ENCODE measurements at places on chromosomes 12 and 14.

DNA sequence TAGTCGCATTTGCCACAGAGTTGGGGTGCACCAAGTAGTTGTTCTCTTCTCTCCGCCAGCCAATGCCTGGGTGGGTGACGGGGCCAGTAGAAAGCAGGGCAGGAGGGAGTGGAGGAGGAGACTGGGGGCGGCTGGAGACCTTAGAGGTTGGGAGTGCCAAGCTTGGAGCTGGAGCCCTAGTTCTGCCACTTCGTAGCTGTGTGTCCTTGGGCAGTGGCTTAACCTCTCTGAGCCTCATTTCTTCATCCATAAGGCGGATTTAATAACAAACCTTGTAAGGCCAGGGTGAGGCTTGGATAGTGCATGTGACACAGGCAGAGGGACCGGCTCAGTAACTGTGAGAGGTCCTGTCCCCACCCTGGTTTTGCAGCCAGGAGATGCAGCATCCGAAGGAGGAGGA lies 81.1 kb upstream of the LHX5 start:
- H3K27ac ChIP-seq, result no peak overlapping the region
- H3K36me3 ChIP-seq, result no peaks in the 10 kb centered on the region
- no peak overlapping the region for H3K4me3 ChIP-seq
- ATAC-seq, result no peak
- peaks cover 21% of the 10 kb centered on the region for H3K27me3 ChIP-seq

DNA sequence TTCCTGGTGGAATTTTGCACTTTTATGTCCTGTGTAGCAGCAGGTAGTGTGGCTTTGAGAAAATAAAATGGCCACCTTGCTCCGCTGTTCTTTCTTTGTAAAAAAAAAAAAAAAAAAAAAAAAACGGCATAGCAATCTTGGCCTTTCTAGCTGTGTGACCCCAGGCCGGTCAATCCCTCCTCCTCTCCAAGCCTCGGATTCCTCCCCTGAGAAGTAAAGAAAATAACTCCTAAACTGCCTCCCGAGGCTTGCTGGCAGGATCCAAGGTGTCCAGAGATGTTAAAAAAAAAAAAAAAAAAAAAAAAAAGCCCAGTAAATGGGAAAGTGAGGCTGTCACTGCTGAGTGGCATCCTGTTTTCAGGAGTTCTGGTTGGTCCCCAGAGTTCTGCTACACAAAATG lies 23.9 kb upstream of the MAP1LC3B2 start:
- H3K27me3 ChIP-seq, result no peaks in the 10 kb centered on the region
- peak overlapping the region; percentile 76 for H3K4me3 ChIP-seq

GRCh38 chr14:79660053-79660939 lies 551.0 kb downstream of the DIO2 start:
- H3K4me3 ChIP-seq, result no peak overlapping the region
- H3K27ac ChIP-seq, result no peak overlapping the region
- ATAC-seq, result no peak

DNA sequence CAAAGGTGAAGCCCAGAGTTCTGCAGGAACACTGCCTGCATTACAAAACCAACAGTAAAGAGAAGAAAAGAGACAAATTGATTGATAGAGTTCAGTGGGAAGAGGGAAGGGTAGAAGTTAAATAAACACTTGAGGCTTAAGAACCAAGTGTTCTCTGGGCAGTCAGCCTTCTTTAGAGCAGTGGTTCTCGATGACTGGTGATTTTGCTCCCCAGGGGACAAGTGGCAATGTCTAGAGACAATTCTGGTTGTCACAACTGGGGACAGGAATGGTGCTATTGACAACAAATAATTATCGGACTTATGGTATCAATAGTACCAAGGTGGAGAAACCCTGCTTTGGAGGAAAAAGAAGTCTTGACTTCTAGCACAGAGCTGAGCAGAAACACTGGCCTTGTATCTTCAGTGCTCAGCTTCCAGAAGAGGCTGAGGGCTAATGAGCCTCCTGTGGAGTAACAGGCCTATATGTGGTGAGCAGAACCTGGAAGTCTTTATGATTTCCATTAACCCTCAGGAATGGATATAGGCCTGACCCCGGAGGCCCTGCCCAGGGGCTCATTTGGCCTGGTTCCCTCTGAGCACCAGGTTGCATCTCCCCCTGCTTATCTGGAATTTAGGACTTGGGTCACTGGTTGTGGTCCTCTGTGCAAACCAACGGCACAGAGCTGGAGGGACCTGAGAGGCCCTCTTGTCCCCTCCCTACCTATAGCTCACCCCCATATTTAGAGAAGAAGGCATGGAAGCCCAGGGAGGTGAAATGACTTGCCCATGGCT lies 204.6 kb upstream of the PWP1 start:
- ATAC-seq, result no peak
- peaks cover 17% of the 10 kb centered on the region for H3K4me1 ChIP-seq
- H3K27ac ChIP-seq, result no peak overlapping the region

- H3K4me1 ChIP-seq, result peaks cover 2% of the 10 kb centered on the region
- H3K27ac ChIP-seq, result no peak overlapping the region
- peaks cover 13% of the 10 kb centered on the region for H3K27me3 ChIP-seq
- no peak for ATAC-seq
- H3K36me3 ChIP-seq, result no peaks in the 10 kb centered on the region
These were observed 8.8 kb downstream of the AICDA start for GRCh38 chr12:8603856-8604255.

- no peak overlapping the region for H3K4me3 ChIP-seq
- H3K27ac ChIP-seq, result no peak overlapping the region
- no peaks in the 10 kb centered on the region for H3K27me3 ChIP-seq
- no peak for ATAC-seq
These were observed 25.6 kb downstream of the STX2 start for GRCh38 chr12:130813436-130813835.

DNA sequence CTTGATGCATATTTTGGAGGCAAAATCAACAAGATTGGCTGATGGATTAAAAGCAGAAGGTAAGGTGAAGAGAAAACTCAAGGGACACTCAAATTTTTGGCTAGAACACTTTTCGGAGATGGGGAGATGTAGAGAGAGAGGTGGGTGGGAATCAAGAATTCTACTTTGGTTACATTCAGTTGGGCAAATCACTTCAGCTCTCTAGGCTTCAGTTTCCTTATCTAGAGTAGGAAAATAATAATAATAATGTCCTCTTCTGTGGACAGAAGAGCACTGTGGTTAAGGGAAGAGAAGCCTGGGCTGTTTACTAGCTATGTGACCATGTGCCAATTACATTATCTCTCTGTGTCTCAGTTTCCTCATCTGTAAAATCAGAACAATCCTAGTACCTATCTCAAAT lies 23.4 kb upstream of the DHRS2 start:
- no peaks in the 10 kb centered on the region for H3K36me3 ChIP-seq
- no peak overlapping the region for H3K27ac ChIP-seq
- no peak overlapping the region for H3K4me3 ChIP-seq
- no peak for ATAC-seq
